ENCODE measurements at places on chromosomes 5 and 9.

DNA sequence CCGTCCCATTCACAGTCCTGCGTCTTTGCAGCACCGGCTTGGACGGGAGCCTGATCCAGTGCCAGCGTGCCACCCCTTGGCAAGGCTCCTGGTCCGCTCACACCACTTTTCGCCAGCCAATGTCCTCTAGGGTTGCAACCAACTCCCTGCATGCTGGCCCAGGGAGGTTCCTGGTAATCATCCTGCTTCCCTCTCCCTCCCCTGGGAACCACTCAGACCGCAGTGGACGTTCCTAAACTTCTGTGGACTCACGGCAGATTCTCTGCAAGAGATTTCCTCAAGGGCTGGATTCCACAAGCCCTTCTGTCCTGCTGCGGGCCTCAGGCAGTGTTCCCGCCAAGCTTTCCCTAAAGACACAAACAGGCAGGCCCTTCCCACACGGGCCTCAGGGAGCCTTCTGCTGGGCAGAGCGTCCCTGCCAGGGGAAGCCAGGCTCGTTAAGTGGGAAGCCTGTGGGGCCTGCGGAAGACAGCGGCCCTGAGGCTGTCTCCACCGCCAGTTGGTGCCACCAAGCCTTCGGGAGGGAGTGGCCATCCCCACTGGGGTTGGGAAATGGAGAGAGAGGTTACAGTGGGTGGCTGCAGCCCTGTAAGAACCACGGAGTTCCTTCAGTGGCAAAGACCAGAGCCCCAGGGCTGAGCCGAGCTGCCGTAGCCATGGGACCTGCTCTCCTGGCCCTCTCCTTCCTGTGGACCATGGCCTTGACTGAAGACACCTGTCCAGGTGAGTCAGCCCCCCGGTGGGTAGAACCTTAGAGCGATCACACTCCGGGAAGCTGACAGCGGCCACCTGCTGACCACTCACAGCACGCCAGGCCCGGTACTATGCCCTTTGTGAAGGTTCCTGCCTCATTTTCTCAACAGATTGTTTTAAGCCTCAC is 16.4 kb upstream of the FCN2 start:
- no peak for DNase-seq

DNA sequence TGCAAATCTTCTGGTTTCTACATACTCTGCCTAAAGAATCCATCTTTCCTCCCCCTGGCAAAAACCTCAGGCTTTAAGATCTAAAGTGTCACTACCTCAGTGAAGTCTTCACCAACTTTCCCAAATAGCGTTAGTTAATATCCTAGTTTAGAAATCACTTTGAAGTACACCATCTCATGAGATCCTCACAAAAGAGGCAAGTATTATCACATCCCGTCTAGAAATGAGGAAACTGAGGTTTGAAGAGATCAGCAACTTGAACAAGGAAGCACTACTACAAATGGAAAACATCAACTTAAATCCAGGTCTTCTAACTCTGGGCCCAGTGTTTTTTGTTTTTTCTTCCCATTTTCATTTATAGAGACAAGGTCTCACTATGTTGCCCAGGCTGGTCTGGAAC is 4.6 kb downstream of the AP3B1 start:
- DNase-seq = no peak

DNA sequence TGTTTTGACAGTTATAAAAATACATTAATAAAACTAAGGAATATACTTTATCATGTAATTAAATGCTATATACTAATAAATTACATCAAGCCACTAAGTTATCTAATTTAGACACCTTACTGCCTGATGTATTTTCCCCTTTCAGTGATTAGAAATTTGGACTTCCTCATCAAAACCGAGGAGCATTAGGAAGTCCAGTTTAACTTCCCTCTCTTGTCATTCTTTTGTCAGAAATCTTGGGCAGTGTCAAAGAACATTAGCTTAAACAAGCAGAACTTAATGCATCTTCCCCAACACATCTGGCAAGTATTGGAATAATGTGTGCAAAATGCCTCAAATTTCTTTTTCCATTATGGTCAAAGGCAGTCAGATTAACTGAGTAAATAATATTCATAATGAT is 81.6 kb downstream of the PLPP1 start:
- DNase-seq = no peak

DNA sequence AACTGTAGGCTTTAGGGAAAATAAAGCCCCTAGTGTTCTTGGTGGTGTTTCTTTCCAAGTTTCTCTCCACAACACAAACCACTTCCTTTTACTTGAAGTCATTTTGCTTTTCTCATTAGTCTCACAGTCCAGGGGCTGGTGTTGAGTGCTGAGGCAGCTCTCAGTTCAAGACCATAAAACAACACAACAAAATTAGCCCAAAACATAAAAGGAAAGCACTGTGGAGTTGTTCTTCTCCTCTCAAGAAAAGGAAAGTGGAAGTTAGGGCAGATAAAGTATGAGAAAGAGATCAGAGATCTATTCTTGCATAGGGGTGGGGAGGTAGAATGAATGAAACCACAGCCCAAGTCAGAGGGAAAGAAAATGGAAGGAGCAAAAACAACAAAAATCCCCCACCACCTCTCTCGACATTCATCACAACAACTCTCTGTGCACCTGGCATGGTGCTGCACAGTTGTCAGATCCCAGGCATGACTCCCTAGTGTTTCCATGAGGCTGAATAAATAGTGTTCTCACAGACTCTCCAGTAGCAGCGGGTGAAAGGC is 569.9 kb downstream of the RAB3C start:
- no peak for DNase-seq

DNA sequence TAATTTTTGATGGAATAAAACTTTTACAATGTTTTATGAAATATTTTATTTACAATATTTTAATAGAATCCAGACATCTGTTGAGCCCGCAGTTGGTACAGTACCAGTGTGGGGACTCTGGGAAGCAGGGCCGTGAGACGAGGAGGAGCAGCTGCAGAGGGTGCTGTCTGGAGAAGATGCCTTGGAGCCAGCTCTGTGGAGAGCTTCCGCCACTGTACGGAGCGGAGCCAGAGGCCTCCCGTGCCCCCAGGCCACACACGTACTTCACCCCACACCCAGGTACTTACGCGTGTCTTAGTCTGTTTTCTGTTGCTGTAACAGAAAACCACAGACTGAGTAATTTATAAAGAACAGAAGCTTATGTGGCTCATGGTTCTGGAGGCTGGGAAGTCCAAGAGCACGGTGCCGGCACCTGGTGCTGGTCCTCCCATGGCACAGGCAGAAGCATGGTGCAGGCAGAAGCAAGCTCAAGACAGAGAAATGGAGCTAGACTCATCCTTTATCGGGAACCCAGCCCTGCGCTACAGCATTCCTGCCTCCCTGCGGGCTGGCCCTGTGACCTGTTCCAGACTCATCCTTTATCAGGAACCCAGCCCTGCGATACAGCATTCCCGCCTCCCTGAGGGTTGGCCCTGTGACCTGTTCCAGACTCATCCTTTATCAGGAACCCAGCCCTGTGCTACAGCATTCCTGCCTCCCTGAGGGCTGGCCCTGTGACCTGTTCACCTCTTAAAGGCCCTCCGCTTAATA is 23.3 kb downstream of the CEP72 start:
- no peak for DNase-seq

GRCh38 chr9:31585158-31585557 is 799.3 kb upstream of the ACO1 start:
- no peak for DNase-seq

Data from HCT116 (cell line).